ENCODE measurements at places on chromosomes 12 and 14.

DNA sequence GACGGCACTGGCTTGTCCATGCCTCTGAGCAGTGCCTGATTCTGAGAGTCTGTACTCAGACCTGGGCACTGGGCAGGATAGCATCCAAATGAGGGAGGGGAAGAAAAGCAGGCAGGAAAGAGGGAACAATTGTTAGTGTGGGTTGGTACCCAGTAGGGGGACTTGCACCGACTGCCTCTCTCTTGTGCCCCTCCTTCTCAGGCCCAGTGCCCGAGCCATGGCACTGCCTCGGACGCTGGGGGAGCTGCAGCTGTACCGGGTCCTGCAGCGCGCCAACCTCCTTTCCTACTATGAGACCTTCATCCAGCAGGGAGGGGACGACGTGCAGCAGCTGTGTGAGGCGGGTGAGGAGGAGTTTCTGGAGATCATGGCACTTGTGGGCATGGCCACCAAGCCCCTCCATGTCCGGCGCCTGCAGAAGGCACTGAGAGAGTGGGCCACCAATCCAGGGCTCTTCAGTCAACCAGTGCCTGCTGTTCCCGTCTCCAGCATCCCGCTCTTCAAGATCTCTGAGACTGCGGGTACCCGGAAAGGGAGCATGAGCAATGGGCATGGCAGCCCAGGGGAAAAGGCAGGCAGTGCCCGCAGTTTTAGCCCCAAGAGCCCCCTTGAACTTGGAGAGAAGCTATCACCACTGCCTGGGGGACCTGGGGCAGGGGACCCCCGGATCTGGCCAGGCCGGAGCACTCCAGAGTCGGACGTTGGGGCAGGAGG, 2.2 kb downstream of the NAB2 start:
- no peak for DNase-seq

- no peak for DNase-seq
These were observed 150.9 kb upstream of the PLEKHG7 start for GRCh38 chr12:92551853-92552397.

- DNase-seq: no peak
These were observed 413.0 kb downstream of the CCDC91 start for GRCh38 chr12:28603239-28603638.

DNA sequence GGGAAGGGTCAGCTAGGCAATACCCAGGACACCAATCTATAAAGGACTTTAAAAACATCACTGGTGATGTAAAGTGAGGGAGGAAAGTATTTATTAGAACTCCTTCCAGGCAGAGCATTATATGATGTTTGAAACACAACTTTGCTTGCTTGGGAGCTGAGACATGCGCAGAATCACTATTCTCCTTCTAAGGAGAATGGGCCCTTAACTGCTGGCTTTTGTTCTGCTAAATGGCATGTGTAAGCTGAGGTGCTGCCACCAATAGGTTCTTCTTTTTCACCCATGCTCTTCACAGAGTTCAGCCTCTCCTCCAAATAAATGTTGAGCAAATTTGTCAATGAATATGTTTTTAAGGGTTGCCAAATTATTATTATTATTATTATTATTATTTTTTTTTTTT, 3.9 kb downstream of the STAC3 start:
- DNase-seq: no peak

- DNase-seq: no peak
These were observed 6.0 kb upstream of the CALCOCO1 start for GRCh38 chr12:53733051-53733806.

- no peak for DNase-seq
These were observed 39.4 kb upstream of the FBRSL1 start for GRCh38 chr12:132450418-132451171.

GRCh38 chr12:75378354-75378753, 12.5 kb upstream of the GLIPR1L2 start:
- DNase-seq: no peak

- no peak for DNase-seq
These were observed 1.0 kb downstream of the CMTM5 start for GRCh38 chr14:23377573-23378563.

GRCh38 chr14:86296173-86296572, 766.2 kb downstream of the FLRT2 start:
- peak; percentile 96 for DNase-seq

DNA sequence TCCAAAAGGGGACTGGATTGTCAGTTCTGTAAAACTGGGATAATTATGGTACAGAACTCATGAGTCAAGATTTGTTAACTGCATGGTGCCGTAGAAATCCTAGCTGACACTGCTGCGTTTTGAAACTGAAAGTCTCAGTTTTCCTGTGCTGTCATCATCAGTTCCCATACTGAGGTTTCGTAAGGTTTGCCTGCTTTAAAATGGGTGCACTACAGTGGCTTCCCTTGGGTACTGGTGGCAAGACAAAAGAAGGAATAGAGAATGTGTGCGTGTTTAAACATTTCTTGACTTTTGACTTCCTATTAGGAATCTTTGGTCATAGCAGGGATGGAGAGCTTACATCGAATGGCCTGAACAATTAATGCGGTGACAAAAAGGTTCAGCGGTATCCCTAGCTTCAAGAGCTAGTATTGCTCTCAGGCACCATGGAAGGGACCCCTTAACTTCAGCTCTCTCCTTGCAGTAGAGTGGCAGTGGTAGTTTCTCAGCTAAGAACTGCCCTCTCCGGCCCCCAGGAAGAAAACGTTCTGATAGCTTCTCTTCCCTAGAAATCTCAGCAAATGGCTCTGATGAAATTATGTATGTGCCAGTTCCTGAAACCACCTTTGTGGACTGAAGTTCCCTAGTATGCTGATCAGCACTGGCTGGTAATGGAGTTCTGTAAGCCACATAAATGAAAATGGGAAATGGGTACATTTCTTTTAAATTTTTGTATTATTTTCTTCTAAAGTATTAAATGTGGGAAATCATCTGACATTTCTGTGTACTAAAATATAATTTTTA, 28.9 kb downstream of the ANO6 start:
- DNase-seq: no peak

DNA sequence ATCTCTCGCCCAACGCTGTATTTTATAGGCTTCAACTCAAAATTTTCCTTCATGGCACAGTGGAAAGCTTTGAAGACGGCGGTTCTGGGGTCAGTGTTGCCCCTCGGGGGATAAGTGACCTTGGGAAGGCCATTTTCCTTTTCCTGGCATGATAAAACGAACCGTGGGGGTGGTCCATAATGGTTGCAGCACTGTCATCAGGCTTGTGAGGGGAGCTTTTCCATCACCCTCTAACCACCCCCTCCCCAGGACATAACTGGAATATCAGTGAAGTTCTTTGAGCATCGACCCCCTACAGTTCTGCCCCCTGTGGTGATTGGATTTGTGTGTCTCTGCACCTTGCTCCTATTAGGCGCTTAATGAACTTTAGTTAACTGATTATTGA, 16.0 kb downstream of the FOS start:
- no peak for DNase-seq

DNA sequence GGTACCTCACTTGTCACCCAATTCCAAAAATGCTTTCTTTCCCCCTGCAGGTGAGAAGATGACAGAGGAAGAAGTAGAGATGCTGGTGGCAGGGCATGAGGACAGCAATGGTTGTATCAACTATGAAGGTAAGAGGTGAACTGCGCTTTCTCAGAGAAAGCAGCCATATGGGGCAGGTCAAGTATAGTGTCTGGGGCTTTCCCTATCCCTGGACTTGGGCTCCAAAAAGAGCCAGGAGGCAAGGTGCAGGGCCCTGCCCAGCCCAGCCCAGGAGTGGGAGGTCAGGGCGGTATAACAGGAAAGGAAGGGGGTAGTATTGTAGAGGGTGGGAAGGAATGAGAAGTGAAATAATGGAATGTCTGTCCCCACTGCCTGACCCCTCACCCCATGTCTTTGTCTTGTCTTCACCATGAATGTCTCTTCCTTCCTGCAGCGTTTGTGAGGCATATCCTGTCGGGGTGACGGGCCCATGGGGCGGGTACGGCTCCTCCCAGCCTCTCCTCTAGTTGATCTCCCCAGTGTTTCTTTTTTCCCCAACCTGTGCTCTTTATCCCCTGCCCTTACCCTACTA, 2.1 kb downstream of the MYL6 start:
- no peak for DNase-seq

GRCh38 chr14:100800041-100800440, 25.9 kb upstream of the MEG3 start:
- no peak for DNase-seq

DNA sequence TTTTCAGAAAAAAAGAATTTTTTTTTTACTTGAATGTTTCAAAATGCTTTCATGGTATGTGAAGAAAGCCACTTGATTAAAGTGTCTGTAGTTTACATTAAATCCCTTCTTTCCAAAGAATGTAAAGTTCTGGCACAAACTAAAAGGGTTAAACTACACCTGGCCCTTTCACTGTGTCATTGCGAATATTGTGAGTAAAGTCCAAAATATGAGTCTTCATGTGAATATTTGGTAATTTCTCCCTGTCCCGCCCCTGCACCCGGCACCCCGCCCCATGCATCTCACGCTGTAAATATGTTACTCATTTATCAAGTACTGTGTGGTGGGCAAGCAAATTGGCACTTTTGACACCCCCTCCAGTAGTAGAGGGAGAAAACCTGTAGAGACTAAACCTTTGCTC, 274.7 kb downstream of the TTC6 start:
- no peak for DNase-seq

- no peak for DNase-seq
These were observed 65.5 kb upstream of the RFX4 start for GRCh38 chr12:106517314-106517713.

All from DMS153 (cell line).